ENCODE measurements at places on chromosomes 7 and 10. TPM values are rescaled to one million over a fixed set of nuclear protein-coding genes. Genes with fewer than 3 reads are reported as not detected.
A peak's percentile ranks its signal among the peaks of the same experiment; 100 is the strongest.

DNA sequence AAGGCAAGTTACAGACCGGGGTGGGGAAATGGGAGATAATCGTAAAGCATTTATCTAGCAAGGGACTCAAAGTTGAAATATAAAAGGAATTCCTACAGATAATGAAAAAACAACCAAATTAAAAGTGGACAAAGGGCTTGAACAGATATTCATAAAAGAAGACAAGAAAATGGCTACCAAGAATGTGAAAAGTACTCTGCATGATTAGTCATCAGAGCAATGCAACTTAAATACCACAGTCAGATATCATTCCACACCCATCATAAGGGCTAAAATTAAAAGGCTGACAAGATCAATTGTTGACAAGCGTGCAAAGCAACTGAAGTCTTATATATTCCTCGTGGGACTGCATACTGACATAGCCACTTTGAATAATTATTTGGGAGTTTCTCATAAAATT is 124.6 kb upstream of the RSU1 start:
- H3K4me3 ChIP-seq, result peak overlapping the region; percentile 41
- H3K4me1 ChIP-seq, result peaks cover 4% of the 10 kb centered on the region
- DNase-seq, result no peak
- no peak overlapping the region for H3K27ac ChIP-seq

DNA sequence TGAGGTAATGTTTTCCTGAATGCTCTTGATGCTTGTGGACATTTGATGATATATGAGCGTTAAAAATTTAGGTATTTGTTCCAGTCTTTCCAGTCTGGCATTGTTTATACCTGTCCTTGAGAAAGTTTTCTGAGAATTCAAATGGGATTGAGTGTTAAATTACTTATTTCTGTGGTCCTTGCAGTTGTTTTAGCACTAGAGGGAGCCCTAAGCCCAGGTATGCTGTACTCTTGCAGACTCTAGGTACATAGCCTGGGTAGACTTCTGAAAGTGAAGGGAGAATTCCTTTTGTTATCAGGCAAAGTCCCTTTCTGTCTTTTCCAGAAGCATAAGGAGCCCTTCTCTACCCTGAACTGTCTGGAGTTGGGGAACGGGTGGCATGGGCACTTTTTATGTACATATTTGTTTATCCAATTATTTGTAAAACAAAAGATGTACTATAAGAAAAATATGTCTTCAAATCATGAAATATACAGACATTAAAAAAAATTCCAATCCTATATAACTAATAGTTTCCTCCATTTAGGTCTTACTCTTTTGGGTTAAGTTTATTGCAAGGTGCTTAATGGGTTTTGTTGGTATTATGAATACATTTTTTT is 262.1 kb downstream of the ATRNL1 start:
- H3K27ac ChIP-seq, result no peak overlapping the region
- H3K4me1 ChIP-seq, result no peaks in the 10 kb centered on the region
- no peak overlapping the region for H3K4me3 ChIP-seq
- H3K27me3 ChIP-seq, result no peaks in the 10 kb centered on the region
- DNase-seq, result no peak

Gene SYT15
- total RNA-seq, result 1.0 TPM

DNA sequence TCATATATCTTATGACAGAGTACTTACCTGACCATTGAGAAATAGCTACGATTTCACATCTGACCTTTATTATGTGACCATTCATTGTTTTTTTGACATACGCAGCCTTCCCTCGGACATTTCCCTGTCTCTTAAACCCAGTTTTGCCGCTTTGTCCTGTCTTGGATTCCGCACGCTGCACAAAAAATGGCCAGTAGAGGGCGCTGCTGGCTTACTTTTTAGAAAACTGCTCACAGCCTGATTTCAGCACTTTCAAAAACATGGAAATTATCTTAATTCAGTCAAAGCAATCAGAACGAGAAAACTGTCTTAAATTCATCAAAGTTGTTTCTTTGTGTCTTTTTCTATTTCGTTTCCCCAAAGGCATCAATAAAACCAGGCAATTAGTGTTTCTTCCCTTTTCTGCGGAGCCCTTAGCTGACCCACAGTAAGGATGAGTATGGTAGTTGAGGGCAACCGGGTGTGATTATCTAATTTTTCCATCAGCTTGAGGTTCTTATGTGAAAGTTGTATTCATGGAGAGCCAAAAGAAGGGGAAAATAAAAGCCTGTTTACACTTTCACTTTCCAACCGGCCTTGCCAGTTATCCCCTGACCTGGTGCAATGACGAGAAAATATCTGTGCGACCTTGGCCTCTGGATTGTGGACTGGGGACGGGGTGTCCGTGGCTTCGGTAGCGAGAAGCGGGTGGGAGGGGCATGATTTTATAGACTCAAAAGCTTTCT is 144.4 kb downstream of the DYNC1I1 start:
- peaks cover 5% of the 10 kb centered on the region for H3K4me1 ChIP-seq
- no peak overlapping the region for H3K27ac ChIP-seq
- H3K4me3 ChIP-seq, result no peak overlapping the region

DNA sequence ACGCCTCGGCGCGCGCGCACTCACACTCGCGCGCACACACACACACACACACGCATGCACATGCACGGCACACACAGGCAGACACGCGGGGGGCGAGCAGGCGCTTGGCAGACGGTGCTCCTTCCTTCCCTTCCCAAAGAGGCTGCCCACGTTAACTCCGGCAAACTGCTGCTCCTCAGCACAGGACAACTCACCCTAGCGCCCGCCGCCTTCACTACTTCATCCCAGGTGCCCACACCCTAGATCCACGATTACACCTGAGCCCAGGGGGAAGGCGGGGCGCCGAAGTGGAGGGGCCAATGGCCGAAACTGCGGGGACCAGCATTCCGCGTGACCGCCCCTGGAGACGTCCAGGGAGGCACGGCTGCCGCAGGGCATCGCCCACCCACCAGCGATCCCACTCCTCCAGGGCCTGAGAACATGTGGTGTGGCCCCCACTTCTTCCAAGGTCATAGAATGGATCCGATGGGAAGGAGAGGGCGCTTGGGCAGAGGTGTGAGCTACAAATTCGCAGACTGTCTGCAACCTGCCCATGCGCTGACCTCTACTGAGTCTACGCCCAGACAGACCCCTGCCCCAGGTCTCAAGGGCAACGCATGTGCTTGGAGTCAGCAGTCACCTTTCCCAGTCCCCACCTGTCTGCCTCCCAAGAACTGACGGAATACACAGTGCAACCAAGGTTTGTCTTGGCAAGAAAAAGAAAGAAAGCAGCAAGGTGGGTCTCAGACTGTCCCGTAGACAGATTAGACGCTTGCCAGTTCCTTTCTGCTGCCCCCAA is 74.6 kb downstream of the CALN1 start:
- H3K36me3 ChIP-seq, result no peaks in the 10 kb centered on the region
- peaks cover 9% of the 10 kb centered on the region for H3K27me3 ChIP-seq
- no peak overlapping the region for H3K27ac ChIP-seq
- no peak for DNase-seq
- H3K4me1 ChIP-seq, result no peaks in the 10 kb centered on the region
- H3K4me3 ChIP-seq, result no peak overlapping the region

DNA sequence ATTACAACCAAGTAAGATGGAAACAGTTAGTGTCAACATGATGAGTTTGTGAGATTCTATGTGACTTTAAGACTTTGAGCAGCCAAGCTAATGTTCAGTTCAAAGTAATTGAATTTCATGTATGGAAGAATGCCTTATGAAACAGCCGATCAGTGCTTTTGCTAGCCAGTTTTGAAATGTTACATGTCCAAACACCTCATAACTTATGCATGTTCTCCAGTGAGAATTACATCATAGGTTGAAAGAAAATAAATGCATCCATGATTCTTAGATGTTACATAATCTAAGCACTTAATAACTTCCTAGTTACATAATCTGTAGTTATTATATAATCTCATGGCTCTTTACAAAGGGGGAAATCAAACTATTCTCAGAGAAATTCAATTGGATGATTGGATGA is 211.3 kb downstream of the BICC1 start:
- H3K27ac ChIP-seq, result no peak overlapping the region
- no peak for DNase-seq

Gene HABP2
- total RNA-seq, result not detected

Gene TRIM73
- 19.4 TPM for total RNA-seq

- H3K4me1 ChIP-seq, result peaks cover 2% of the 10 kb centered on the region
- H3K36me3 ChIP-seq, result no peaks in the 10 kb centered on the region
- no peak overlapping the region for H3K4me3 ChIP-seq
- DNase-seq, result no peak
These were observed 199.6 kb upstream of the HDAC9 start for GRCh38 chr7:18295781-18296423.

Gene EBLN1
- total RNA-seq, result not detected

GRCh38 chr7:74579800-74580685 is 77.5 kb upstream of the GTF2I start:
- no peak overlapping the region for H3K4me3 ChIP-seq
- no peak overlapping the region for H3K27ac ChIP-seq
- H3K4me1 ChIP-seq, result peaks cover 6% of the 10 kb centered on the region
- no peak for DNase-seq

GRCh38 chr7:106480616-106481031 is 180.3 kb downstream of the CCDC71L start:
- H3K27me3 ChIP-seq, result peaks cover 28% of the 10 kb centered on the region
- no peak overlapping the region for H3K27ac ChIP-seq
- H3K36me3 ChIP-seq, result no peaks in the 10 kb centered on the region
- no peak for DNase-seq

DNA sequence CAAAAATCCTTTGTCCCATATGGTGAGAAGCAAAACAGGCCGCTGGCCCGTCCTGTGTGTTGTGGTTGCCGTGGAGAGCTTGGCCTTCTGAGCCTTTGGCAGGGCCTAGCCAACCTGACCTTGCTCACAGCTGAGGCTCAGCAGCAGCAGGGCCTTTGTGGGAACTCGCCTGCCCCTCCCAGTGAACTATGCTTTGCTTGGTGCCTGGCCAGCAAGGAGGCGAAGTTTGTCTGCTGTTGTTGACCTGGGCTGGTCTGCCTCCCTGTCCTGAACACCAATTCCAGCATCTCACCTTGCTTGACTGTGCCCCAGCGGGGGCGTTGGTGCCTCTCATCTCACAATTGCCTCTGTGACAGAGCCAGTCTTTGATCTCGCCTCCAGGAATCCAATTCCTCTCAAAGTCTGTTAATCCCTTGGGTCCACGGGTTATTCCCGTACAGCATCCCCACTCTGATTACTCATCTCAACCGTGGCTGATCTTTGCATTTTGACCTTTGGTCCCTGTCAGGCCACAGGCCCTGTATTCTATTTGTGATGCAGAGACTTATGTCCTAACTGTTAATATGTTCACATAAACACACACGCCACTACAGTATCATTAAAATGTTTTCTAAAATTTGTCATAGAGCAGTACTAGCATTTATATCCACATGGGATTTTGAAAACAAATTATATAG is 22.6 kb downstream of the EPDR1 start:
- no peak overlapping the region for H3K4me3 ChIP-seq
- no peak overlapping the region for H3K27ac ChIP-seq
- H3K4me1 ChIP-seq, result no peaks in the 10 kb centered on the region
- DNase-seq, result no peak

Gene GRM8
- total RNA-seq, result not detected

Gene APBB1IP
- 77.1 TPM for total RNA-seq

- H3K27me3 ChIP-seq, result no peaks in the 10 kb centered on the region
- no peak overlapping the region for H3K4me3 ChIP-seq
- H3K36me3 ChIP-seq, result no peaks in the 10 kb centered on the region
- H3K27ac ChIP-seq, result no peak overlapping the region
- no peaks in the 10 kb centered on the region for H3K4me1 ChIP-seq
These were observed 904.8 kb upstream of the POT1 start for GRCh38 chr7:125834421-125834820.

Gene CC2D2B
- 0.17 TPM for total RNA-seq

Gene FOXP2
- not detected for total RNA-seq

Gene IFIT1
- total RNA-seq, result 3.8 TPM

- H3K36me3 ChIP-seq, result no peaks in the 10 kb centered on the region
- H3K27me3 ChIP-seq, result peaks cover 37% of the 10 kb centered on the region
- peak; percentile 40 for DNase-seq
- no peak overlapping the region for H3K4me3 ChIP-seq
- H3K27ac ChIP-seq, result no peak overlapping the region
These were observed 82.7 kb downstream of the NOC3L start for GRCh38 chr10:94279835-94280709.

DNA sequence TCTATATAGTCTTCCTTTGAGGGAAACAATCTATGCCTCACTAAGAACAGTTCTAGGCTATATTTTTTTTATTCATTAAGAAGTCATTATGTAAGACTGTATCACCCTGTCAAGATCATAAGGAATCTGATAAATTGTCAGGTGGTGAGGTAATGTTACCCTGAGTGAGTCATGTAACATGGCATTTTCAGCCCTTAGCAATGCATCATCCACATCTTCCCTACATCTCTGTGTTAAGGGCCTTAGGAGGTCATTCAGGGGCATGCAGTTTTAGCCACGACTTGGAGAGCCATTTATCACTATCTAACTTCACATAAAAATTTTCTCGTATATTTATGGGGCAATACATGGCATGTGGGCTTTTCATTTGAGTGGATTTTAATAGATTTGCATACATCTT is 924.5 kb upstream of the MBL2 start:
- no peak overlapping the region for H3K27ac ChIP-seq
- H3K4me1 ChIP-seq, result no peaks in the 10 kb centered on the region
- no peak for DNase-seq
- no peaks in the 10 kb centered on the region for H3K36me3 ChIP-seq
- H3K4me3 ChIP-seq, result no peak overlapping the region

Gene MCU
- total RNA-seq, result 12.6 TPM

Gene NUTM2A
- total RNA-seq, result 1.0 TPM

Gene ZCWPW1
- 5.1 TPM for total RNA-seq

DNA sequence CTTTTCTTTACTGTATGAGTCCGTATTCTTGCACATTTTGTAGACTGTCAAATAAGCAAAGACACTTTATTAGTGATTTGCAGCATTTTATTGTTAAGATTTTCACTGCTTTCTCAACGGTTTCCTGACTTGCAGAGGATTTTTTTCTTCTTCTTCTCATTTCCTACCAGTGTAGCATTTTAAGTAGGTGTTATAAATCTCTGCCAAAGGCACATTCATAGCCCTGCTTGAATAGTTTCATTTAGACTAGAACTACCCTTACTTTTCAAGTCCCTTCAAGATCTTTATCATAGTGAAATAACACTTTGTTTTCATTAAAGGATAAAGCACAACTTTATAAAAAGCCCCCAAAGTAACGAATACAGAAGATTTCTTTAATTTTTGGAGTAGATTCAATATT is 271.4 kb downstream of the TSPAN12 start:
- no peaks in the 10 kb centered on the region for H3K36me3 ChIP-seq
- H3K4me1 ChIP-seq, result no peaks in the 10 kb centered on the region
- no peak for DNase-seq
- no peaks in the 10 kb centered on the region for H3K27me3 ChIP-seq
- H3K27ac ChIP-seq, result no peak overlapping the region
- H3K4me3 ChIP-seq, result no peak overlapping the region

- no peak overlapping the region for H3K27ac ChIP-seq
- DNase-seq, result no peak
- H3K27me3 ChIP-seq, result peaks cover 20% of the 10 kb centered on the region
These were observed 96.1 kb downstream of the EPDR1 start for GRCh38 chr7:38016567-38016966.

Gene COL1A2
- total RNA-seq, result not detected

DNA sequence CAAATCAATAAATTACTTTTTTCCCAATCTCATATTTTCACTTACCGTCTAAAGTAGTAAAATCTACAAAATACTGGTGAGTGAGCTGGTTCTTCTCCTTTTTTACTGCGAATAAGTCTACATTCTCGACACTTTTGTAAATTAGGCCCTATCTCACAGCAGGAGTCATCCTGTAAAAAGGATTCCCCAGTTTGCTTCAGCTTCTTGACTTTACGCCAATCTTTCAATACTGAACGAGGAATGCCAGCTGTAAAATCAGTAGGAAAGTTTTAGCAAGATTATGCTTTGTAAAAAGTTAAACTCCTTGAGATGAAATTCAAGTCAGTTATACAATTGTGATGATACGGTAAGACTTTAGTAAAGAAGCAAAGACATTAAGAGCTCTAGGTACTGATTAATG is 67.3 kb downstream of the NRBF2 start:
- no peak for DNase-seq
- peaks cover 5% of the 10 kb centered on the region for H3K36me3 ChIP-seq
- no peak overlapping the region for H3K4me3 ChIP-seq
- peaks cover 23% of the 10 kb centered on the region for H3K4me1 ChIP-seq
- H3K27me3 ChIP-seq, result no peaks in the 10 kb centered on the region
